ENCODE measurements at places on chromosomes 3 and 15.
A peak's percentile ranks its signal among the peaks of the same experiment; 100 is the strongest.

DNA sequence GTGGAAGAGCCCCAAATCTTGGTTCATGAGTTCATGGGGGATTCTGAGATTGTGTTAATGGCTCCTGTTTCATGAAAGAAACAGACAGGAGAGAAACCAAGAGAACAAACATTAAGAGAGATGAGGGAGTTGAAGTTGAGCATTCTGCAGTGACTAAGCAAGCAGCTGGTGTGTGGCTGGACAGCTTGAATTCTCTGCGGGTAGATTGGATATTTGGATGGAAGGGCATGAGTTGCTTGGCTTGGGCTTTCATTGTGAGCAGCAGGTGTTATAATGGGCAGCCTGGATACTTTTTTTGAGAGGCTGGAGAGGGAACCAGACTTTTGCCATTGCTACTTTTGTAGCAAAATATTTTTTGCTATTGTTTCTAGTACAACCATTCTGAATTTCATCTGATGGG is 346.8 kb upstream of the SATB1 start:
- DNase-seq = no peak

DNA sequence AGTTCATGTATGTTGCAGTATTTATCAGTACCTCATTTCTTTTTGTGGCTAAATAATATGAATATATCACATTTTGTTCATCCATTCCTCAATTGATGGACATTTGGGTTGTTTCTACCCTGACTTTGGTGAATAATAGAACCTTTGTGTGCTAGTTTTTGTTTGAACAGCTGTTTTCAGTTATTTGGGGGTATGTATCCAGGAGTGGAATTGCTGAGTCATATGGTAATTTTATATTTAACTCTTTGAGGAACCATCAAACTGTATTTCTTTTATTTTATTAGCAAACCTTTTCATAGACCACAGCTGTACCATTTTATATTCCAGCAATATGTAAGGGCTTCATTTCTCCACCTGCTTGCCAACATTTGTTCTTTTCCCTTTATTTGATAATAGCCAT is 38.4 kb upstream of the RBM5 start:
- DNase-seq = no peak

GRCh38 chr3:100588251-100588650 is 21.1 kb upstream of the ADGRG7 start:
- no peak for DNase-seq

GRCh38 chr3:158106766-158107471 is 699 bp upstream of the SHOX2 start:
- DNase-seq = peak; percentile 11

DNA sequence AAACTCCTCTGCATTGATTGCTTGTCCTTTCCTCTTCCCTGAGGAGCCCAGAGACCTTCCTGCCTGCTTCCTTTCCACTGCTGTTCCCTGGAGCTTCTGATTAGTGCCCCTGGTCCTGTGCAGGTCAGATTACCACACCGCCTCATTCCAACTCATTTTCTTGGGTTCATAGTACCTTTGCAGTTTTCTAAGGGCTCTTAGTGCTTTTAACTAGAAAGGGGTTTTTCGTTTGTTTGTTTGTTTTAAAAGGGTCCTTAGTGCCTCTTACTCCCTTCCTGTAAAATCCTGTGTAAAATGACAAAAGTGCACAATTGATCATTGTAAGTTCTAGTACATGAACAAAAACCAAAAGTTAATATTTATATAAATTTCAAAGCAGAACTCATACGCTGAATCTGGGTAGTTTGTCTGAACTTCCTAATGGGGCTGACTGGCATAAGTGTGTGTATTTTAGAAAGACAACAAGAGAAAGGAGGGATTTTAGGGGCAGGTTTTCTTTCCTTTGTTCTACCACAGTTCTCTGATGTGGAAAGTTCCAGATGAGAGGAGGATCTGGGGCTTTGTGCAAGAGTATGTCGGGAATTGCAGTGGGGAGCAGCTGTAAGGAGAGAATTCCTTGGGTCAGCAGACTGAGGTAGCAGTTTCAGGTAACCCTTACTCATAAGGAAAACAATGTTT is 30.6 kb downstream of the SNRK start:
- DNase-seq = no peak

GRCh38 chr3:182143903-182144302 is 432.2 kb downstream of the SOX2 start:
- no peak for DNase-seq

GRCh38 chr15:78322724-78323521 is 17.2 kb upstream of the CRABP1 start:
- DNase-seq = no peak

DNA sequence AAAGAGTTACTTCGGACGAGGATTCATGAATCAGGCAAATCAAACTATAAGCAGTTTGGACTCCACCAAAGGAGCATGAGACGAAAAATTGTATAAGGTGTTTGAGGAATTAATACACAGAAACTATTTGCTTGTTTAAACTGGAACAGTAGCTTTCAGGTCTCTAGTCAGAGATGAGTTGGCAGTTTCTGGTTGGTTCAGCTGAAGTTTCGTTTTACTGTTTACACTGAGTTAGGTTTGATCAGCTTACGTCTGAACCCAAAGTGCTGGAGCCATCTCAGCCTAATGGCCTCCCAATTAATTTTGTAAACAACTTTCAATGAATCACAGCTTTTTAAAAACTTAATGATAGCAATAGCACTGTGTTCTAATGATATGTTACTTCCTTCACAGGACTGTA is 703.7 kb downstream of the NLGN1 start:
- no peak for DNase-seq

DNA sequence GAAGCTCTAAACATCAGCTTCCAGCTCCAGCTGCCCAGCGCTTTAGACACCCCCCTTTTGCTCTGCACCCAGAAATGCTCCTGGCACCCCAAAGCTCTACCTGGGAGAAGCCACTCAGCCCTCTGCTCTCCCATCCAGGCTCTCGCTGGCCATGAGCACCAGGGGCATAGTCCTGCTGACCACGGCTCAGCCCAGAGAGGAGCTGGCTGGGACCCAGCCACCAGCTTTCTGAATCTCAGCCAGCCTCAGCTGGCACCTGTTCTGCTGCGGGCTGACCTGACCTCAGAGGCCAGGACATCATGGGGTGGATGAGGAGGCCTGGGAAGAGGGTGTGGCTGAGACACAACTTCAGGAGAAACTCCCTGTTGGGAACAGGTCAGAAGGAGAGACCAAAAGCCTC is 8.6 kb downstream of the NTRK3 start:
- no peak for DNase-seq

DNA sequence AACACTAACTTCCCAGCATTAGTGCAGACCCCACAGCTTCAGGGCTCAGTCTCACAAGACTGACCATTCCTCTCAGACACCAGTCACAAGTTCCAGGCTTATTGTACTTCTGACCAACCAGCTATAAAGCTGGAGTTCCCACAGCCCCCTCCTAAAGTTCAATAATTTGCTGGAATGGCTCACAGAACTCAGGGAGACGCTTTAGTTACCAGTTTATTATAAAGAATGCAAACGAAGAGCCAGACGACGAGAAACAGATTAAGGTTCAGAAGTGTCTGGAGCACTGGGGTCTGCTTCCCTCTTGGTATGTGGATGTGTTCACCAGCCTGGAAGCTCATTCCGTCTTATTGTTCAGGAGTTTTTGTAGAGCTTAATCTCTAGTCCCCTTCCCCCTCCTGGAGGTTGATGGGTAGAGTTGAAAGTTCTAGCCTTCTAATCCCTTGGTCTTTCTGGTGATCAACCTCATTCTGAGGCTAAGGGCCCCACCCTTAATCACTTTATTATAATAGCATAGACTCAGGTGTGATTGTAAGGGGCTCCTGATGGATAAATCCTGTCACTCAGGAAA is 4.8 kb upstream of the CSRNP1 start:
- DNase-seq = no peak

- no peak for DNase-seq
Observed at GRCh38 chr3:56694867-56695683, 12.0 kb upstream of the TASOR start.

GRCh38 chr3:180325958-180326357 is 276.0 kb upstream of the TTC14 start:
- DNase-seq = no peak

Measured in stimulated activated CD4-positive, alpha-beta T cell treated with anti-CD3 and anti-CD28 coated beads, Interleukin-4, amount 100 ng/mL, for 1 hour (primary cell).